ENCODE measurements at places on chromosomes 1 and 21.

DNA sequence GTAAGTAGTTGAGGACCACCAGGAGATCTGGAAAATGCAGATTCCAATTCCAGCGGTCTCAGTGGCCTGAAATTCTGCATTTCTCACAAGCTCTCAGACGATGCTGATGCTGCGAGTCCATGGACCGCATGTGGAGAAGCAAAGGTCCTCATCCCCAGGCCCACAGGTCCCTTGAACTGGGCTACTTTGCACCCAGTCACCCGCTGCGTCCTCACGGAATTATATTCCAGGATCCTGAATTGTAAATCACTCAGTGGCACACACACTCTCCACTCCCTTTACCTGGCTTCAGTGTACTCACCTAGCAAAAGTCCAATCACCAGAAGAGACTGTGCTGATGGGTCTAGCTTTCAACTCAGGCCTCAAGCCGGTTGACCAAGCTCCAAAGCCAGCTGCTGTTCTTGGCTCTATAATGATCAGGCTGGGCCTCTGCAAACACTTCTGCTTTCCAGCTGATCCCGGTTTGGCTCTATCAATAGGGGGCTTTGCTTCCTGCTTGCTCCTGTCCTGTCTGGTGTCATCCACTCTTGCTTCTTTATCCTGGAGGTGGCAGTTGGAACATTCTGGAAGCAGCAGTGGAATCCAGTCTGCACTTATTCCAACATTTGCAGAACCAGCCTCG, 904 bp upstream of the RPL22 start:
- DNase-seq: no peak

GRCh38 chr1:2575801-2576663, 10.5 kb upstream of the PRXL2B start:
- no peak for DNase-seq

- DNase-seq: no peak
Measured at GRCh38 chr1:81756872-81757271, 43.9 kb upstream of the ADGRL2 start.

- peak; percentile 37 for DNase-seq
Measured at GRCh38 chr21:33543505-33544129, 779 bp downstream of the SON start.

DNA sequence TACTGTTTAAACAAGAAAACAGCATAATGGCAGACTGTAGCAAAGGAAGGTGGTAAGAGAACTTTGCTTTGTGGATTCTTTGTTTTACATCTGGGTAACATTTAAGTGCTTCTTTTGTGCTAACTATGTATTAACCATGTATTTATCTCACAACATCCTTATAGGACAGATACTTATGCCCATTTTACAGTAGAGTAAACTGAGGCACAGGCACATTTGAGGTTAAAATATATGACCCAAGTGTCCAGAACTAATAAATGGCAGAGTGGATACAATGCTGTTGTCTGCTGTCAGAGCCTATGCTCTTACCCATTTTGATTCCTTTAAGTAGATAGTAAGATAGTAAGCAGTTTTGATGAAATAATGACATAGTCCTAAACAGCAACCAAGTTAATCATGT, 7.3 kb downstream of the CAPZA1 start:
- no peak for DNase-seq

GRCh38 chr1:177798614-177799013, 171.2 kb downstream of the SEC16B start:
- no peak for DNase-seq

Data from stimulated activated CD8-positive, alpha-beta memory T cell treated with anti-CD3 and anti-CD28 coated beads, Interleukin-4, amount 100 ng/mL, for 4 hours (primary cell).